ENCODE measurements at places on chromosomes 3 and 15.

- DNase-seq = no peak
These were observed 39.8 kb downstream of the HCN4 start for GRCh38 chr15:73328981-73329380.

DNA sequence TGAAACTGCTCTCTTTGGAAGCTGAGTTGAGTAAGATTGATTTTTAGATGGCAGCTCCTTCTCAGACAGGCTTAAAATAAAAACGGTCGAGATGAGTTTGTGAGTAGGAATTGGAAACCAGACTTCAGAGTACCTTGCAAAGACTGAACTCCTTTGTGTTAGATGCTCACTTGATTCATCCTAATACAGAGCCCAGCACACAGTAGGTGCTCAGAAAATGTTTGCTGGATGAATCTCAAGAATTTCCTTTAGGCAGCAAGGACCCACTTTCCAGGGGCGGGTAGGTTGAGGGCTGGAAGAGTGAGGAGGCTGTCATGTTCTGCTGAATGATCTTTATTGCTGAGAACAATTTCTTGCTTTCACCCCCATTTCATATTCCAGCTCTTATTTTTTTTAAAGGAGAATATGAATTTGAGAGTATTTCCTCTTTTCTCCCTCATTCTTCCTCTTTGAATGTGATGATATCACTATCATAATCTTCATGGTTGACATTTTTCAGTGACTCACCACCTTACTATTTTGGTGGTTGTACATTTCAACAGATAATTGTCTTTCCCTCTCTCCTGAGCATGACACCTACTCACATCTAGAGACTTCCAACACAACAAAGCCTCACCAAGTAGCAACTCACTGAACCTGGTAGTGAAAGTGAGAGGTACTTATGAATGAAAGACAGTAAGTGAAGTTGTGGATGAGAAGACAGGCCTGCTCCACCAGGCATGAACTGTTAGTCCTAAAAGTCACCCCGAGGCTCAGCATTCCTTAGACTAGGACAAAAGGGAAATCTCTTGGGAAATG is 113.3 kb downstream of the PDCD6IP start:
- DNase-seq = peak; percentile 13

DNA sequence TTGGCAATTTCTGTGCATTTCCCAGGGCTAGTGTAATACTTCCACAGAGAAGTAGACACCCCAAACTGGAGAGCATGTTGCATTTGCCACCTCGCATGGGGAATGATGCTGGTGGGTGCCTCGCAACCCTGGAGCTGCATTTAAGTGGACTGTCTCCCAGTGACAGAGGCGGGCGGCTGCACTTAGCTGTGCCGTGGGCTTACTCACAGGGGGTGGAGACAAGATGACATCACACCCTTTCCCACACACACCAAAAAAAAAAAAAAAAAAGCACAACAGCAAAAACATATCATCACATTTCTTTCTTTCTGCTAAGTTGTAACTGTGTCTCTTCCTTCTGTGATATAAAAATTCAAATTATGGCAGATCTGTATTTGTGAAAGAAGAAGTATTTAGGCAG is at the start of gene ABI3BP:
Gene ABI3BP (minus strand): TSS at position 113 of the 400 bp plus-strand sequence. CDS start 37 bp downstream, at position 76.
- DNase-seq = peak; percentile 71

GRCh38 chr3:46702246-46703012 is 1.2 kb downstream of the TMIE start:
- DNase-seq = no peak

DNA sequence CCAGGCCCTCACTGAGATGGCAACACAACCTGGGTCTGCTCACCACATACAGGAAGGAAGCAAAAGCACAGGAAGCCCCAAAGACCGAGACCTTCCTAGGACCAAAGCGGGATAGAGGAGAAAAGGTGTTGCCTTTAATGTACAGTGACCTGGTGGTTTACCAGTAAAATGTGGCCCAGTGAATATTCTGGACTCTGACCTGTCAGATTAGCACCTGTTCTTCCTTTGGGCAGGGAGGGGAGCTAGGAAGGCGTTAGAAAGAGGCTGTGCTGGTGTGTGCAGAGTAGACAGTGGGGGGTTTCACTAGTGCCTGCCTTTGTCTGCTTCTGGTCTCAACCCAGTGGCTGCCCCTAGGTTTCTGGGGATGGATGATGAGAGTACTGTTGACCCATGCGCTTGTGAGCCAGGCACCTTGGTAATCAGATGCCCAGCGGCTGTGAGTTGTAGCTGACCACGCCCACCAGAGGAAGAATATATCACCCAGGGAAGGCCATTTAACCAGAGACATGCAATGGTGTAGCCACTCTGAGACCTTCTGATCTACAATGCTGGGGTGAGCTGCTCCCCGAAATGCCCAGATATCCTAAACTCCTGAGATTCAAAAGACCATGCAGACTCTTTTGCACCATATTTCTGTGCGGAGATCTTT is 90.1 kb upstream of the NEO1 start:
- DNase-seq = no peak

GRCh38 chr3:7977245-7978086 is 524.2 kb upstream of the LMCD1 start:
- no peak for DNase-seq

DNA sequence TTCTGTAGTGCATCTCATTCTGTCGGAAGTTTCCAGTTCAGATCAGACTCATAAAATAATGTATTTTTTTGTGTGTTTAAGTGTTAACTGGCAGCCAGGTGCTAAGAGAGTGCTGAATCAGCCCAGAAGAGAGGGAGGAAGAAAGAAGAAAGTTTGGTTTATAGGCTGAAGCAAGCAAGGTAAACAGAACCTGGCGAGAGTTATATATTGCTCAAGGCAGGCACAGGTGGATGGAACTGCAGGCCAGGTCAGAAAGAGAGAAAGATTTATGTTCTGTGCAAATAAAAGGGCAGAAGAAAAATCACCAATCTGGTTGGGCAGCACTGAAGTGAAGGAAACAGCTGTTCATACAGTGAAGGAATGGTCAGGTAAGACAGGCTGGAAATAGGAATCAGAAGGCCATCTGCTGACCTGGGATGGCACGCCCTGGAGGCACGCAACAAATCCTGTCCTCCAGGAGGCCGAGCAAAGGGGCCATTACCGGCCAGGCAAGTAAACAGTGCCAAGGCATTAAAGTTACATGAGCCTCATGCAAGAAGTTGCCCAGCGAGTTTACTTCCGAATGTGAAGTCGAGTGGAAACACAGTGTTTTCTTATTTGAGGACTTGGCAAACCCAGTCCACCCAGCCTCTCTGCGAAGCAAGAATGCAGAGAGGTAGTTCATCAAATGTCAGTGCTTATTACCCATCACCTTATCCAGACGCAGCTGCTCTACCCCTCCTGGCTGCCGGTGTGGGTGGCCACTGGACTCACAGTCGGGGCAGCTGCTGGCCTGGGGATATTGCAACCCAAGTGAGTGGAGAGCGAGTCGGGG is 309.8 kb downstream of the VPS13C start:
- no peak for DNase-seq

DNA sequence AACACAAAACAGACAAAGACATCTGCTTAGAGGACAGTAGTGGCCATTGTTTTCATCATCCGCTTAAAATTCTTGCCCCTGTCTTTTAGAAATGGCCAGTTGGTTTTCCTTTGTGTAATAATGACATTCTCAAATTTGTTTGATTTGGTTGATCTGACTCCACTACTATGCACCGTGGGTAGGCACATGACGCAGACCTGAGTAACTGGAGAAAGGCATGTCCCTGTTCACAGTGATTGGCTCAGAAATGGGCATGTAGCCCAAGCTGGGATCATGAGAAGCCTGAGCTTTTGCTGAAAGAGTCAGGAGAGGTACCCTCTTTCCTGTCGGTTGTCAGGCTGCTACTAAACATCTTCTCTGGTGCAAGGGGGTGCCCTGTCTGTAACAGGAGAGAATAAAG is 36.6 kb upstream of the MAGI1 start:
- DNase-seq = peak; percentile 46

DNA sequence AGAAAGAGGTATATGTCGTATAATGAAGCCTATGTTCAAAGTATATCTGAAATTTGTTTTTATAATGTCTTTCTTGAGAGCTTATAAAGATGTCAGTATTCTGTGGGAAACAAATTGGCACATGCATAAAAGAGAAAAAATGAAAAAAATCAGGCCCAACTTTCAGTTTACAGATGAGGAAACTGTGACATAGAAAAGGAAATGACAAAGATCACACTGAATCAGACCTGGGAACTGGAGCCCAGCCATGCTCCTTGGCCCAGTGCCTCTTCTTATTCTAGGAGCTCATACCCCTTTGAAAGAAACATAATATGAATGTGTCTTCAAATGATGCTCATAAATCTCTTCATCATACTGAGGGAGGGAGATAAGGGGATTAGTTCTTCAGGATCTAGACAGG is 48.4 kb downstream of the TMEM44 start:
- DNase-seq = no peak

GRCh38 chr3:15646851-15647511 is 45.4 kb downstream of the BTD start:
- peak; percentile 99 for DNase-seq

- DNase-seq = no peak
These were observed 13.6 kb upstream of the ZNF774 start for GRCh38 chr15:90338532-90338931.

- DNase-seq = no peak
These were observed 24.3 kb upstream of the CLDN1 start for GRCh38 chr3:190346541-190346940.

GRCh38 chr15:44163370-44163769 is 31.7 kb downstream of the FRMD5 start:
- no peak for DNase-seq

DNA sequence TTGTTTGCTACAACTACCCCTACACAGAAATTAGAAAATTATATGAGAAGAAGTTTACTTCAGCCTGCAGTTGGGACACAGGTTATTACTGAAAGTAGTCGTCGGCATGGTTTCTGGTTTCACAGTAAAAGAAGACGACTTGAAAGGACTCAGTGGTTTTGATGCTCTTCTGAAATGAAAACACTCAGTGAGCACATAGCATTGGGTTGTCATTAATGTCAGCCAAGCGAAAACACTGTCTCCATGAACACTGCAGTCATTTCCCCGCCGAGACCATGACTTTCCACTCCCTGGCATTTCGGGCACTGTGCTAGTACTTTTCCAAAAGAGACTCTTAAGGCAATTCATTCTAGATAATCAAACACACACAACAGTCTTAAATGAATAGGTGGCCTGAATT is 69.2 kb upstream of the ICE2 start:
- no peak for DNase-seq

DNA sequence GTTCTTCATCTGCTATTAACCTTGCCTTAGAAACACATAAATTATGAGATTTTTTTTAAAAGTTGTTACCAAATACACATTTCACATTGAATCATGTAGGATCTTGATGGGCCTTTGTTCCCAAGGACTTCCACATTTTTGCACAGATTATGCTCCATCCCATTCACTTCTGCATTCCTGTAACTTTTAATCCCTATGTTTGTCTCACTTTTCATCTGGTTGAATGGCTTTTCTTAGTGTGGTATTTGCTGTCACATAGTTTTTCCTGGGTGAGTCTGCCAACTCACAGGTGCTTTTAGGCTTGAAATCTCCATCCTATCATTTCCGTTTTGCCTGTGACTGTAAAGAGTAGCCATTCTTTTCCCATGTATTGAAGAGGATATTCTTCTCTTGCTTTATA is 297.2 kb upstream of the TPRG1 start:
- DNase-seq = no peak

DNA sequence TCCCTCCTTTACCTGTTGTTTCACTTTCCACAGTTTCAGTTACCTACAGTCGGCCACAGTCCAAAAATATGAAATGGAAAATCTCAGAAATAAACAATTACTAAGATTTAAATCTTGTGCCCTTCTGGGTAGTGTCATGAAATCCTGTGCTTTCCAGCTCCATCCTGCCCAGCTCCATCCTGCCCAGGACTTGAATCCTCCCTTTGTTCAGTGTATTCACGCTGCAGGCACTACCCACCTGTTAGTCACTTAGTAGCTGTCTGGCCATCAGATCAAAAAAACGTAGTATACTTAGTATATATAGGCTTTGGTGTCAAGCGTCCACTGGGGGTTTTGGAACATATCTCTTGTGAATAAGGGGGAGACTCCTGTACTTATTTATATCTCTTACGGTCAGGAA is 329.0 kb upstream of the SEMA6D start:
- DNase-seq = no peak

DNA sequence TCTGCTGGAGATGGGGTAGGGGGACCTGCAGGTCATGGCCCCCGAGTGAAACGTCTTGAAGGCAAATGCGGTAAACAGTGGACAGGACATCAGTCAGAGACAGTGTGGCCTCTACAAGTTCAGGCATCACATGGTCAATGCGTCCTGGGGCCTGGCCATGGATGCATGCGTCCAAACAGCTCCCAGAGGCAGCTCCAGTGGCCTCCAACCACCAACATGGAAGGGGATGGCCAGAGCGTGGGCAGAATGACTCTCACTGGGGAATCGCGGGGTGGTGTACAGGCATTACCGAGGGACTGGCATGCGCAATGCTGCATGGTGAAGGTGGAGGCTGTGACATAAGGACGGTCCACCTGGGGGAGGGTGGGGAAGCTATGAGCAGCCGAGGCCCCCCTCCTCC is 35.6 kb upstream of the IQSEC1 start:
- DNase-seq = no peak

DNA sequence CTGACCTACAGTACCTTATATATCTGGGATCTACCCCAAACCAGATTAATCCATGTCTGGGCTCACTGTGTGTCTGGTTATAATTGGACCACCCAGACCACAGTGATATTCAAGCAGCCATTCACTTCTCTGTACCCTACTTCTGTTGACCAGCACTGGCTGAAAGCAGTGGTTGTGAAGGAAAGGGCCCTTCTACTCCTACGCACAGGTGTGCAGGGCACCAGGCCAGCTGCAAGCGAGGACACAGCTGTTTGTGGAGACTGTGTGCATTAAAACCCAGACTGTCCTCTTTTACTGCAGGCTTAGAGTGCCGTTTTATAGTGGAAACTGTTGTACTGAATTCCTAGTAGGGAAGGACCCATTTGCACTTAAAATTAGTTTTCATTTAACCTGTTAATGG is 29.5 kb downstream of the CTDSPL start:
- DNase-seq = no peak

GRCh38 chr3:42829083-42829627 is 19.9 kb downstream of the ACKR2 start:
- DNase-seq = no peak

DNA sequence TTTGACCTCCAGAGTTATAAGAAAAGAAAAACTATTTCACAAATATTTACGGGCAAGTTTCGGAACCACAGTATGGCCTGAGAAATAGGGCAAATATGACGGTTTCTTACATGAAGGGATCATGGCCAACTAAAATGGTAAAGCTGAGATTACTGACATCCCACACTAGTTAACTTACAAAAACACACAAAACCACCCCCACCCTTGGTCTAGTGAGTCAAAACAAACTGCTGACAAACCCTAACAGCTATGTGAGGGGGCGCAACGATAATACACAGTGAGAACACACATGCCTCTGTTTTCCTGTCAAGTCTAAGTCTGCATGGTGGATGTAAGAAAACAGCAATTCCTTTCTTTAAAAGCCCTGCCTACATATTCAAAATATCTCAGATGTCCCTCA is 32.3 kb downstream of the CBLB start:
- DNase-seq = no peak

All from GM04504 (cell line).